ENCODE measurements at places on chromosomes 11 and 22. TPM values are rescaled to one million over a fixed set of nuclear protein-coding genes. Genes with fewer than 3 reads are reported as not detected.

KRTAP5-10 gene
- not detected for total RNA-seq

DNA sequence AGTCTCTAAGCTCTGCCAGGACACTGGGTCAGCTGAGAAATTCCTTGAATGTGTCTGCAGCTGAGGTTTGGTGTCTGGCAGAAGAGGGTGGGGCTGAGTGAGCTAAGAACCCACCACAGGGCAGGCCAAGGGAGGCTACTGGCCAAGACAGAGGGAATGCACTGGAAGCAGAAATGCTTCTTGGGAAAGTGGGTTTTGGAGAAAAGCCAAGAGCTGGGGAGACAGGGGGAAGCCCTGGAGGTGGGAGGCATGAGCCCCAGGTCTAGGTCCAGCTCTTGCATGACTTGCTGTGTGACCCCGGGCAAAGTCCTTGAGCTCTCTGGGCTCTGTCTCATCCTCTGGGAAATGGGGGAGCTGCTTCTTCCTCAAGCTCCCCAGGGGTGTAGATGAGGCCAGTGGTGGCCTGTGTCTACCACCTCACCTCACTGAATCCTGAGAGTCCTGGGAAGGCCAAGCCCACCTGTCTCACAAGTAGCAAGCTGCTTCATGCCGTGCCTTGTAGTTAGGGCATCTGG is 2.3 kb downstream of the MMP11 start:
- DNase-seq: no peak

DDI1 gene
- not detected for total RNA-seq

DNA sequence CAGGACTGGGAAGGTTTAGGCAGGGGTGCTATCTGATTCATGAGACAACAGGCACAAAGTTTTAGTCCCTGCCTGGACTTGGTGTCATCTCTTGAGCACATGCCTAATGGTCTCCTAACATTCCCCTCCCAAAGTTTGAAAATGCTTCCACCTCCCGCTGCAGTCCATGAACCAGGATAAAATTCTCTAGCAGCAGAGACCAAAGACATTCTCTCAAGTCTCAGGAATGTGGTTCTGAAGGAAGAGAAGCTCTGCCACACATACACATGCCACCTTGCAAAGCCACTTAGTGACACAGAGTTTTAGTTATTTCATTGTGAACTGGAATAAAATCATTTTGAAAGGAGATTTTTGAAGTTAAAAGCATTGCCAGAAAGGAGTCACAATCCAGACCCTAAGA is 15.5 kb downstream of the OR51B6 start:
- DNase-seq: no peak

CCDC89 gene
- total RNA-seq: not detected

YPEL1 gene
- 4.5 TPM for total RNA-seq

GRCh38 chr11:111446404-111447111 is 65.6 kb downstream of the BTG4 start:
- DNase-seq: peak; percentile 74

MMP12 gene
- total RNA-seq: not detected

DNA sequence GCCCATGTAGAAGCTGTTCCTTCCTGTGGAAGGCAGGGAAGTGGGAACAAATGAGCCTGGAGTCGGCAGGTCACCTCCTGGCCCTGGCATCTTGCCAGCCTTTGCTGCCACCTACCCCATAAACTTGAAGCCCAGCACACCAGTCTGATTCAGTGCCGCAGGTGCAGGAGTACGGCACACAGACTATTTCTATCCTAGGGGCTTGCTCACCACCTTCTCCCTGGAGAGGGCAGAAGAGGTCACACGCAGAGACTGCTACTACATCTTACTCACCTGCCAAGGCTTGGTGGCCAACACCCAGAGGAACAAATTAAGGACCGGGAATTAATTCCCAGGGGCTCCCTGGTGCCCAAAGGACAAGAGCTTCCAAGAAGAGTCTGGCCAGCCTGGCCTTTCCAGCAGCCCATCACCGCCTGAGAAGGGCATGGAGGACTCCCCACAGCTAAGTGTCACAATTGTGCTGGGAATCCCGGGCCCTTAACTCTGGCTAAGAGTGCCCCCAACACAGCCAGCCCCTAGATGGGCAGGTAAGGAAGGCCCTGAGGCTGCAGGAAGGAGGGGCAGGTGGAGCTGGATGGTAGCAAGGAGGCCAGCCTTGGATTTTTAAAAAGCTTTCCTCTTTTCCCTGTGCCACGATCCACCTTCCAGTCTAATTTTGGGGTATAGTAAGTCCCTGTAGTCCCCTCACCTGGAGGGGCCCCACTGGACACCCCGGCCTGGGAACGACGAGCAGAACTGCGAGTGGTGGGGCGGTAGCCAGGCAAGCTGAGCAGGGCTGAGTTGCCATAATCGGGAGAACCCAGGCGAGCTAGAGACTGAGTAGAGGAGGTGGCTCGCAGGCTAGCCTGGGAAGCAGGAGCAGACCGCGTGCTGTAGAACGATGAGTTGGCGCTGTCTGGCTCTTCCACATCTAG is 6.9 kb downstream of the IL18BP start:
- no peak for DNase-seq

RBMXL2 gene
- total RNA-seq: 0.04 TPM

OR6M1 gene
- not detected for total RNA-seq

- DNase-seq: no peak
Observed at GRCh38 chr11:6194065-6194581, 4.9 kb upstream of the OR52W1 start.

UNC93B1 gene
- 14.7 TPM for total RNA-seq

DNA sequence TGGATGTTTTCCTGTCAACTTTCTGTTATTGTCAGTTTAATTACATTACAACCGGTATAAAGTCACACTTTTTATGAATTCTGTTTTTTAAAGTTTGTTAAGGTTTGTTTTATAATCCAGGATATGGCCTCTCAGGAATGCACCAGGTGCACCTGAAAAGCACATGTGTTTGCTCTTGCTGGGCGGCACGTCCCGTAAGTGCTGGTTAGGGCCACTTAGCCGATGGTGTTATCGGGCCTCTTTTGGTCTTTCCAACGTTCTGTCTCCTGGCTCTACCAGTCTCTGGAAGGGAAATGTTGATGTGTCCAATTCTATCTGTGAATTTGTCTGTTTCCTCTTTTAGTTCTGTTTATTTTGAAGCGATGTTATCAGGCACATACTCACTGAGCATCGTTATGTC is 695.7 kb downstream of the BRD1 start:
- DNase-seq: no peak

GRCh38 chr22:32917577-32918354 is 116.3 kb downstream of the TIMP3 start:
- DNase-seq: no peak

TRIM66 gene
- total RNA-seq: 5.7 TPM

GRCh38 chr11:674406-674805 is 20.6 kb downstream of the DEAF1 start:
- no peak for DNase-seq

GRCh38 chr11:45321031-45321595 is 35.0 kb upstream of the SYT13 start:
- no peak for DNase-seq

ABTB2 gene
- 0.07 TPM for total RNA-seq

DNA sequence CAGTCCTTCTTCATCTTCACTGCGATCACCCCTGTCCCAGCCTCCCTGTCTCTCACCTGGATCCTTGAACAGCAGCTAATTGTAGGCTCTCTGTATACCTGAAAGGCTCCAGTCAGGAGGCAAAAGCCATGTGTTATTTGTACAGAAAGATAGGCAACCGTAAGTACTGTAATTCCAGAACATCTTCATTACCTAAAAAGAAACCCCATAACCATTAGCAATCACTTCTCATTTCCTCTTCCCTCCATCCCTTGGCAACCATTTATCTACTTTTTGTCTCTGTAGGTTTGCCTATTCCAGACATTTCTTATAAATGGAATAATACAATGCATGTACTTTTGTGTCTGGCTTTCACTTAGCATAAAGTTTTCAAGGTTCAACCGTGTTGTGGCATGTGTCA is 17.8 kb downstream of the NAGA start:
- no peak for DNase-seq

PANX2 gene
- total RNA-seq: 0.53 TPM

DNA sequence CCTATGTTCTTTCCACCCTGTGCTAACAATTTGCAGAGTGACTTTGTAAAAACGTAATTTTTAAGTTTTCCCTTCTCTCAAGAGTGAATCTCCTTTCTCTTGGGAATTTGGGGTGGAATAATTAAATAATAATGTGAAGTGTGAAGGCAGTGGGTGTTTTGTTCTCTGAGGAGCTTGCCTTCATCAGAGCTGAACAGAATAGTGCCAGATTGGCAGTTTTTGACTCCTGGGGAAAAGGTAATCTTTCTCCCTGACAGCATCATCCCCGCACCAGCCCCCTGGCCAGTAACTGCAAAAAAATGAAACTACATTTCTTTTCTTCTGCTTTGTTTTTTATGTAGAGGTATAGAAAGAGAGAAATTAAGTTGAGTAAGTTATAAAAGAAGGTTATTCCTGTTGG is 59.9 kb downstream of the MUC15 start:
- DNase-seq: no peak

DNA sequence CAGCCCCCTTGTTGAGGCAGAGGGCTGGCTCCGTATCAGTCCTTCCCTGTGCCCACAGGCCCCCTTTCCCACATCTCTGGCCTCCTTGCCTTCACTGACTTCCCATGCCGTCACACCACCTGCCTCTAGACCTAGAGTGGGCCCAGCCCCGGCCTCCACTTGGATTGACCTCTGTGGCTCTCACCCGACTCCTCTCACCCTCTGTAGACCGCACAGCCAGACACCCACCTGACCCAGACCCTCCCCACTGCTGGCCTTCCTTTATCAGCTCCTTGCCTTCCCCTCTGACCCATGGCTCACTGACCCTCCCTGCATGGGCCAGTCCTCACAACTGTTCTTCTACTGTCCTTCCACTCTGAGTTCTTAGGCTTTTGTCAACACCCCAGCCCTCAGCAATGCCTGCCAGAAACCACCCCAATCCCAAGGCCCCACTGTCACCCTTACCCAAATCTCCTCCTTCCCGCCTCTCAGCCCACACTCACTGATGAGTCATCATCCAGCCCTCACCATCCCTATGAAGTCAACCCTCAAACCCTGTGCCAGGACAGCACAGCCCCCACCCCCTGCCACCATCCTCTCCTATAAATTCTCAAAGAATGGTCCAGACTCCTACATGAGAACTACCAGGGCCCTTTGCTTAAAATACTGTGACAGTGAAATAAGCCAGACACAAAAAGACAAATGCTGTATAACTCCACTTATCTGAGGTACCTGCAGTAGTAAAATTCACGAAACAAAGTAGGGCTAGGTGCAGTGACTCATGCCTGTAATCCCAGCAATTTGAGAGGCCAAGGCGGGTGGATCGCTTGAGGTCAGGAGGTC is 53.4 kb downstream of the SCGB1A1 start:
- no peak for DNase-seq

DNA sequence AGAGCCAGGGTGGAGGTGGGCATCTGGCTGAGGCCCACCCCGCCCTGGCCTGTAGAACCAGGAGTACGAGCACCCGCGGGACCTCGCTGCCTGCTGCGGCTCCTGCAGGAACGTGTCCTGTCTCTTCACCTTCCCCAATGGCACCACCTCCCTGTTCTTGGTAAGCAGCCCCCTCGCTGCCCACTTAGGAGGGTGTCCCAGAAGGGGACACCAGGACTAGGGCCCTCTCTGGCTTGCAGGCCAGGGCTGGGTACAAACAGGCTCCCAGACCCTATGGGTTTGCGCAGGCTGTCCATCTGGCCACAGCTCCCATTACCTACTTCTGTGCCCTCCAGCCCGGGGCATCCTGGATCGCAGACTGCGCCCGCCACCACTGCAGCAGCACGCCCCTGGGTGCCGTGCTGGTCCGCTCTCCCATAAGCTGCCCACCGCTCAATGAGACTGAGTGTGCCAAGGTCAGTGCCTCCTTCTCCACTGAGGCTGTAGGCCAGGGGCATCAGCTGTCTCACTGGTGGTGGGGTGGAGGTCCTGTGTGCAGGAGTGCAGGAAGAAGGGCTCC is 77.5 kb upstream of the MYOD1 start:
- no peak for DNase-seq

GRCh38 chr11:15941206-15941770 is 415.1 kb downstream of the SOX6 start:
- DNase-seq: no peak

OR51B4 gene
- total RNA-seq: not detected

GRCh38 chr11:15843309-15843872 is 513.0 kb downstream of the SOX6 start:
- DNase-seq: no peak

DNA sequence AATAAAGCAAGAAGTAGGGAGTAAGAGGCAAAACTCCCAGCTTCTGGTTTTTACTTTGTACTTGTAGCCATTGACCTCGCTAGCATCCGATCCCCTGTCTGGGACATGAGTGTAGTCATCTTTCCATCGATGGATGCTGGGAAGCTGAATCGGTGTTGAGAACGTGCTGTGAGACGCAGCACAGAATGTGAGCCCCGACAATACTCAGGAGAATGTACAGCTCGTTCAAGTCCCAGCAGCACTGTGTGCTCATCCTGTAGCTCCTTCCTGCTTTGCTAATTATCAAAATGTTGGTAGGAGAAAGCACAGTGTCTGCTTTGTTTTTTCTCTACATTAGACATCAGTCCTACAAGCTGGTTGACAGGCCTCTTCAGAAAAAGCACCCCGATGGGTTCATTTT is 56.6 kb downstream of the JAM3 start:
- DNase-seq: no peak
